ENCODE measurements at places on chromosomes 7 and 10. TPM values are rescaled to one million over a fixed set of nuclear protein-coding genes. Genes with fewer than 3 reads are reported as not detected.

DNA sequence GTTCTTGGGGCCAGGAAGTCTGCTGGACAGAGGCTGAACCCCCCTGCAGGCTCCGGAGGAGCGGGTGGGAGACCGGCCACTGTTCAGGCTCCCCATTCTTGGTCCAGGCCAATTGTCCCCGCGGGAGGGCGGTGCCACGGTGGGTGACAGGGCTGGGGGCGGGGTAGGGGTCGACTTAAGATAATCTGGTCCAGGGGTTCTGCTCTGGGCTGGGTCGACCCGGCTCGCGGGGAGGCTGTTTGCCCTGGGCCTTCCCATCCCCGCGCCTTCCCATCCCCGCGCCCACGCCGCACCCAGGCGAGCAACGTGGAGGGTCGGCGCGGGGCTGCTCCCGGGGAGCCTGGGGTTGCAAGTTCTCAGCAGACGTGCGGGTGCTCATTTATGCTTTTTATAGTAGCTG, 7.3 kb upstream of the GLRX3 start:
- no peak for DNase-seq

GRCh38 chr10:7444551-7445121, 33.8 kb upstream of the SFMBT2 start:
- no peak for DNase-seq

GRCh38 chr10:10911471-10911921, 106.2 kb upstream of the CELF2 start:
- DNase-seq: no peak

DNA sequence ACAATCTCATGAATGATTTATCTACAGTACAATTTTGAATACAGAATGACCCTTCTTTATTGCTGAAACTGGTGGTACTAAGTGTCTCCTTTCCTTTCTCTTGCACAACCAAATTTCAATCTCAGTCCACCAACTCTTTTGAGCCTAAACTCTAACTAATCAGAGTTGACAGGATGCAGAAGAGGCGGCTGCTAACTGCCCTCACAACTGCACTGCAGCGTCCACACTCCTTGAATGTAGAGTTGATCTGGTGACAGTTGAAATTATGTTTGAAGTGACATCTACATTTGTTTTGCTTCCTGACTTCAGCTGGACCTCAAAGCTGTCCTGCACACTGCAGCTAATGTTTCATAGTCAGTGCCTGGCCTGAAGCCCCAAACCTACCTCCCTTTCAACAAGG, 139.6 kb downstream of the ZMYND11 start:
- DNase-seq: no peak

GRCh38 chr10:99966306-99966705, 43.4 kb downstream of the DNMBP start:
- peak; percentile 100 for DNase-seq

DNA sequence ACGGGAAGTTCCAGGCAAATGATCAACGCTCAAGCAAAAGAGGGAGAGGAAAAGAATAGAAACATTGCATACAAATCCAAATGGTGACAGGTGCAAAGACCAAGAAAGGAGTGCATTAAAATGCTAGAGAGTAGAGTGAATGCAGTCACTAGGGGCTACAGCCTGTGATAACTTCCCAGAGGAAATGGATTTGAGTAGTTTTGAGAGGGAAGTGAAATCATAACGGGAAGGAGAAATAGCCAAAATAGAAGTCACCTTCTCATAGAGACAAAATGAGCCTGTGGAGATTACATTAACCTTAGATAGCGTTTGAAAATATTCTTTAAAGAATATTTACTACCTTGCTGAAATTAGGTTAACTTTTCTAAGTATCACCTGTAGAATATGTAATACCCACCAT, 26.5 kb downstream of the NUP42 start:
- DNase-seq: no peak

- peak; percentile 96 for DNase-seq
Measured at GRCh38 chr10:4316161-4316810, 509.7 kb upstream of the AKR1E2 start.

DNA sequence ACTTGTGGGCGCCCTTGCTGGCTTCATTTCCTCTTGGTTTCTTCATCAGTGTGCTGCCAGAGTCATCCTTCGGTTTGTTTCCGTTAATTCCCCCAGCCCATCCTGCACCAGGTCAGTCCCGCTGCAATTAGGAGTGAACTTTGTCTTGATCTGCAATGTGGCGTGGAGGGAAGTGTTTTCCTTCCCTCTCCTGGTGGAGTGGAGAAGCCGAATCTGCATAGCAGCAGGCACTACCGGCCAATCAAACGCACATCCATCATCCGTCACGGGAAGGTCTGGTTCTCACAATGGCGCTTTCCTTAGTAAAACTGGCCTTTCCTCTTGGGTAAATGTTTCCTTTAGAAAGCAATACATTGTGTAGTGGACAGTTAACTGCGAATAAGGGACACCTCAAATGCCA, 337.5 kb downstream of the CXCL12 start:
- DNase-seq: no peak

- no peak for DNase-seq
Measured at GRCh38 chr10:3135006-3135405, 37.6 kb downstream of the PITRM1 start.

DNA sequence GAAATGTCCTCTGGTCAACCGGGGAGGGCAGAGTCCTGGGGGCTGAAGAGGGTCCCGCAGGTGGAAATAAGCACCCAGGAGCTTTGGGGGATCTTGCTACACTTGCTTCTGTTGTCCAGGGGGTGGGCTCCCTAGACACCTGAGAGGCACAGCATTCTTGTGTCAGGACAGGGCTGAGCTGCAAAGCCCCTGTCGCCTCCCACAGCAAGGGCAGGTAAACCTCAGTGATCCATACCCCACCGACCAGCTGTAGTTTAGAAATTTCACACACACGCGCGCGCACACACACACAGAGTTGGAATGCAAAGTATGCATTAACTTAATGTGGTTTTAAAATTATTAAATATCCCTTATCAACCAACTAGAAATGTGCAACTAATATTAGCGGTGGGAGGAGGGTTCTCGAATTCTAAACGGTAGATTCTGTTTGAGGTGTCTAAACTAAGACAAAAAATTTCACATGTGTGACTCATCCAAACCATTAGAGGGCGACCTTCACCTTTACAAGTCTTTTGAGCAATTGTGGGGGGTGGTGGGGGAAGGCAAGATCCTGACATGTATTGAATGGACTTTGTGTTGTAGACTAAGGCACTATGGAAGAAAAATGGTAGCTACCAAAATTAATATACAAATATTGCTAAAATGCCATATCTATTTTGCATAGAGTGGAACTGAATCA, 34.3 kb upstream of the PTF1A start:
- DNase-seq: peak; percentile 42

DNA sequence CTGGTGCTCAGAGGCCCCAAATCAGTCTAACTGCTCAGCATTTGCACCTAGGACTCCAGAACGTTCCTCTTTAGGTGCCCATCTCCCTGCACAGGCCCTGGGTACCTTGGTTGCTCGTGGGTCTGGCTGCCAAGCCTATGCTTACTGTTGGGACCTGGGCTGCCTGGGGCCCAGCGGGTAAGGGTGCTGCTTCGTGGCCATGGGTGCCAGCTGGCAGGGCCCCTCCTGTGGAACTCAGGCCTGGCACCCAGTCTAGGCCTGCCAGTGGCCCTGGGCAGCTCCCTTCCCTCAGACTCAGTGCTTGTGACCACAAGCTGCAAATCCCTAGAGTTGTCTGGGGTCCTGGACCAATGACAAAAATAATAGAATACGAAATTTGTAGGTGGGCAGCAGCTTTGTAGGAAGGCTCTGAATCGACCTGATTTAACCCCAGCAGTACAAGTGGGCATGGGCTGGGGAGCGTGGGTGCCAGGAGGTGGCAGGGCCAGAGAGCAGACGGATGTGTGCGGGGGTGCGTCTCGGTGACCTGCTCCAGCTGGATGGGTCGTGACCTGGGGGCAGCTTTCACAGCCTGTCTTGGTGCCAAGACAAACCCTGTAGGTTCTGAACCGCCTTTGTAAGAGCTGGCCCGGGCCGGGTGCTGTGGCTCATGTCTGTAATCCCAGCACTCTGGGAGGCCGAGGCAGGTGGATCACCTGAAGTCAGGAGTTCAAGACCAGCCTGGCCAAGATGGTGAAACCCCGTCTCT, 69.7 kb downstream of the MKI67 start:
- no peak for DNase-seq

TET1 gene
- 3.5 TPM for total RNA-seq

GRCh38 chr10:127456122-127456521, 93.0 kb upstream of the NPS start:
- no peak for DNase-seq

DNA sequence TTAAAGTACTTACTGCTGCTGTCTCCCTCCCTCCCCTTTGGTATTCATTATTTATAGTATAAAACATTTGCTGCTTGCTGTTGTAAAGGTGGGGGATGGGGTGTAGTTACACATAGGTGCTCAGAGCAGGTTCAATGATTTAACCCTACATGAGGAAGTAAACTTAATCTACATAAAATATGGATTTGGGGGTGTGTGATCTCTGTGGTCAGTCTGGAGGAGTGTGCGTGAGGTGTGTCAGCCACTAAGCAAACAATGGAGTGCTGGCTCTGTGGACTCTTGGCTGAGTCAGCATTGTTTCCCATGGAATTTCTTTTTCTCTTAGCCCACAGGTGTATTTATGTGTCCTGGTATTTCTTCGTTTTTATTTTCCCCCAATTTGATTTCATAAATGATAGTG, 133.9 kb downstream of the AUTS2 start:
- DNase-seq: peak; percentile 65

TMEM130 gene
- total RNA-seq: 4.1 TPM

GRCh38 chr7:99422186-99422585, 13.4 kb downstream of the BUD31 start:
- no peak for DNase-seq

- no peak for DNase-seq
Measured at GRCh38 chr10:103276251-103276895, 565 bp upstream of the INA start.

LARP4B gene
- total RNA-seq: 42.5 TPM

TFR2 gene
- not detected for total RNA-seq

TAS2R4 gene
- total RNA-seq: 0.88 TPM

DNA sequence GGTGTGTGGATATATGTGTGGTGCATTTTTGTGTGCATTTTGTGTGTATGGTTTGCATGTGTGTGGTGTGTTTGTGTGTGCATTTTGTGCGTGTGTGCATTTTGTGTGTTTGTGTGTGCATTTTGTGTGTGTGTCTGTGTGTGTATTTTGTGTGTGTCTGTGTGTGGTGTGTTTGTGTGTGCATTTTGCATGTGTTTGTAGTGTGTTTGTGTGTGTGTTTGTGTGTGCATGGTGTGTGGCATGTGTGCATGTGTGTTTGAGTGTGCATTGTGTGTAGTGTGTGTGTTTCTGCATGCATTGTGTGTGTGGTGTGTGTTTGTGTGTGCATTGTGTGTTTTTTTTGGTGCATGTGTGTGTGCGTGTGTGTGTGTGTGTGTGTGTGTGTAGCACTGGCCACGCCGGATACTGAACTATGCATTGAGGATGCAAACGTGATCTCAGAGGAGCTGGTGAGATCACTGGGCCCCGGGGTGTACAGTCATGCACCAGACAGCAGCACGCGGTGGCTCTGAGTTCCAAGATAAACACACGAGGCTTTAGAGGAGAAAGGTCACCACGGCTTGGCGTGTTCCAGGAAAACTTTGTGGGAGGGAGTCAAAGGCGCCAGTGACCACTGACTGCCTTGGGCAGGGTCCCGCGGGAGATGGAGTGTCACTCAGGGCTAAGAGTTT, 106.6 kb upstream of the SHH start:
- DNase-seq: peak; percentile 90

DNA sequence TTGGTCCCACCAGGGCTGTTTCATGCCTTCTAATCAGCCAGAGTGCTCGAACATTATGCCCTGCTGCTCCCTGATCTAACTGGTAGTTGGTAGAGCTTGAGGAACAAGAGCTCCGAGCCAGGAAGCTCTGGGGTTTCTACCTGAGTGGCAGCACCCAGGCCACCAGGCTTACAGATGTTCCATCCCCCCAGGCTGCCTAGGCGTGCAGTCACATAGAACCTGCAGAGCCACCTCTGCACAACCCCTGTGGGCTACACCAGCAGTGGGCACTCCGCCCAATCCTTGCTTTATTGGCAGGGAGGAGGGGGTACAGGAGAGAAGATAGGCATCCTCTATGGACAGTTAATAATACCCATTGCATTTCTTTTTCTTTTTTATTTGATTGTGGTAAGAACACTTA, 21.8 kb downstream of the MAP3K8 start:
- DNase-seq: no peak
